ENCODE measurements at places on chromosomes 11 and 22.

GRCh38 chr11:123408619-123409455 is 21.2 kb upstream of the GRAMD1B start:
- no peak for DNase-seq

- DNase-seq: no peak
These were observed 8.3 kb downstream of the TP53AIP1 start for GRCh38 chr11:128934351-128934750.

DNA sequence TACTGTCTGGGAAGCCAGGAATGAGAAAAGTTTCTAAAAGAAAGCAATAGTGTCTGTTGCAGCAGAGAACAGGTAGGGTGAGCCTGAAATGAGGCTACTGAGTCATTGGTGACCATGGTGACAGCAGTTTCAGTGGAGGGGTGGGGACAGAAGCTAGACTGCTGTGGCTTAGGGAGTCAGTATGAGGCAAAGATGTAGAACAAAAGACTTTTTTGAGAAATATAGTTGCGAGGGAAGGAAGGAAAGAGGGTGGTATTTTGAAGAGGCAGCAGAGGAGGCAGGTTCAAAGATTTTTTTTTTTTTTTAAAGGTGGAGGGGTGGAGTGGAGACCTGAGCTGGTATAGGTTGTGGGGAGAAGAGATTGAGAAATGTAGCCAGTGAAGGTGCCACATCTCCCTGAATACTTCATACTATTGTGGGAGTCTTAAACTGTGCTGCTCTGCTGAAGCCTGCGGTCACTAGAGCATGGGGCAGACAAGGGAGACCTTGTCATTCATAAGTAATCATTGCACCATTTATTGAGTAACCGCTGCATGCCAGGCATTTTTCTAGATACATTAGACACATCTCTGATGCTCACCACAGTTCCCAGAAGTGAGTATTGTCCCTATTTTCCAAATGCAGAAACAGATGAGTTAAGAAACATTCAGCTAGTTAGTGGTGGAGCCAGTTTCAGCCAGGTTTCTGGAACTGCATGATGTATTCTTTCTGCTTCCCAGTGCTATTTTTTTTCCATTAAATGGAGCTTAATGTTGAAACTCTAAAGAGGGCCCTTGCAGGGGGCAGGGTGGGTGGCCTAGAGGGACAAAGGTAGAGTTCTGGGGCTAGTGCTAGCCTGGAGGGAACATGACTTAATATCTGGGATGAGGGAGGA is 49.9 kb downstream of the STIM1 start:
- DNase-seq: no peak

- DNase-seq: no peak
These were observed 41.6 kb downstream of the BUD13 start for GRCh38 chr11:116731097-116731761.

GRCh38 chr11:12215181-12215593 is 104.8 kb downstream of the MICAL2 start:
- no peak for DNase-seq

DNA sequence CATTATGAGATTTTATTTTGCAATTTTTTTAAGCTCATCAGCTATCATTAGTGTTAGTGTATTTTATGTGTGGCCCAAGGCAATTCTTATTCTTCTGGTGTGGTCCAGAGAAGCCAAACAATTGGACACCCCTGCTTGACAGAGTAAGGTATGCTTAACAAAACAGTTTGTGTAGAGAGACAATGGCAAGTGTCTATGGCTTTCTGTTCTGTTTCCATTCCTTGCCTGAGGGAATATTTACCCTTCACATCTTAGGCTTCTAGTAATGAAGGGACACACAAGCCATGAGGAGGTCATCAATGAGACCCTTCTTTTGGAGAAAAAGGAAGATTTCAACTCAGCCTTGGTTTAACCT is 1278.4 kb upstream of the TENM4 start:
- no peak for DNase-seq

- DNase-seq: no peak
These were observed 64.9 kb upstream of the CHRM4 start for GRCh38 chr11:46456269-46457001.
